ENCODE measurements at places on chromosomes 11 and 22.

DNA sequence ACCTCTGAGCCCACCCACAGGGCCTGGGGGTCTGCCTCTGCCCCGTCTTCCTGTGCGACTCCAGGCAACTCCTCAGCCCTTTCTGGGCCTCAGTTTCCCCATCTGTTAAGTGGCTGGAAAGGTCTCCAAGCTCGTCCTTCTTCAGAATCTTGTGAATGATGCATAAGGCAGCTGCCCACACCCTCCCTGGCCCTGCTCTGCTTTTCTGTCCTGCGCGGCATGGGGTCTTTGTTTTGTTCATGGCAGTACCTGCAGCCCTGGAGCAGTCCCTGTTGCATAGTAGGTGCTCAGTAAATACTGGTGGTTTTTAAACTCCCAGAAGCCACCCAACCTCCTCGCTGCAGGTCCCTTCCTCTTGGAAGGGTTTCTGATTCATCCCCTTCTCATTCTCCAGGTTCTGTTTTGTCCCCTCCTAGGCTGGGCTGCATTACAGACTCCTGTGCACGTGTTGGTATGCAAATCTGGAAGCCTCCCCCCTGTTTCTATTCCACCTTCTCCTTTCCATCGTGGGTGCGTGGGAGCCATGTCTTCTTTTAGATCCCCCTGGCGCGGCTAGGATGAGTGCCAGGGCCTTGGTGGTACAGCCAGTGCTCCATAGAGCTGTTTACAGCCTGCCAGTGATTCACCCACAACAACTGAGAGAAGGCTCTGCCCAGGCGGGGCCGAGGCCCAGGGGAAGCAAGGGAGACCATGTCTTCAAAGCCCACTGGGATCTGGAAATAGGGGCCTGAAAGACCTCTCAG is 19.3 kb upstream of the SYT7 start:
- no peak for DNase-seq

DNA sequence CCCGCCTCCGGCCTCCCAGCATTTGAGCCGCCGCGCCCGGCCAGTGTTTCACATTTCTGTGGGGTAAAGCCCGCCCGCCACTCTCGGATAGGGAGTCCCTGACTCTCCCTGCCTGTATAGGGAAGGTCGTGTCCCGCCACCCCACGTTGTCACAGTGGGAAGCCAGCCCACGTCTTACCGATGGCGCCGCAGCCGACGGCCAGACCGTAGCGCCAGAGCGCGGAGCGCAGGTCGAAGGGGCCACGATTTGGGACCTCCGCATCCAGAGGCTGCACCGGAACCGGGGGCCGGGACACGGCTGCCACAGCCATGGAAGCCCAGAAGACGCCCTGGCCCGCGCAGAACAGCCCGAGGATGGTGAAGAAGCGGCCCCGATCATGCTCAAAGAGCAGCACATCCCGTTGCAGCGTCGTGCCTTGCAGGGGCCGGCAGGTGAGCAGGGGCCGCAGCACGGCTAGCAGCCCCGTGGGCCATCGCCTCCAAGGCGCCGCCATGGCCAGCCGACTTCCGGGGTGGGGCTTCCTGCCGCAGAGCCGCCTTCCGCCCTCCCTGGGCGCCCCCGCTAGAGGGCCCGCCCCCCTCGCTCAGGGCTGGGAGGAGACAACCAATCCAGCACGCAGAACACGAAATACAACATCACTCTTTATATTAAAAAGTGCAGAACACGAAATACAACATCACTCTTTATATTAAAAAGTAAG is at the start of gene TMEM223:
Gene TMEM223, minus strand, starts transcription at position 506 of the 701 bp plus-strand sequence. Its CDS starts 12 bp downstream, at position 494.
- DNase-seq, result peak; percentile 54

DNA sequence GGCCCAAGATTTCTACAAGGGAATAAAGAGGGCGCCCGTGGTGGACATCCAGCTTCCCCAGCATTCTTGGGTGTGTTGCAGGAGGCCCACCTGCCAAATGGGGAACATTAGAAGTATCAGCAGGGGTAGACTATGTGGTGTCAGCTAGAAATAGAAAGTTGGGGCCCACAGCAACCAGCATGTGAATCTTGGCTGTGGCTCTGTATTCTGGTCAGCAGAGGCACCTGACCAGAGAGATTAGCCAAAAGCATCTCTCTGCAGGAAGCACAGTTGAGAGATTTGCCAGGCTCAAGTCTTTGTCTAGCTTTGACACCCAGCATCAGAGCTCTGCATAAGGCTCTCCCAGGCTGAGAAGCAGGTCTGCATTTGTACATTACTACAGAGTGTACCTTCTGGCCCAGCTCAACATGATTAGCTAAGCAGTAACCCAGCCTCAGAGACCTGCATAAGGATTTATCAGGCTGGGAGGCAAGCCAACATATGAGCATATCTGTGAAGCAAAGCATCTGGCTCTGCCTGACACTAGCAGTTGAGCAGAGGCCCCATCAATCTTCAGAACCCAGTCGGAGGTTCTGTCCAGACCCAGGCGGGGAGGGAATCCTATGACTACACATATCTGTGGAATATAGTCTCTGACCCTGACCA is 79.9 kb downstream of the MS4A13 start:
- DNase-seq, result no peak

- DNase-seq, result peak; percentile 92
These were observed 455.8 kb downstream of the MIAT start for GRCh38 chr22:27113211-27113635.

- no peak for DNase-seq
These were observed 707.5 kb upstream of the ANO5 start for GRCh38 chr11:21485426-21485825.

DNA sequence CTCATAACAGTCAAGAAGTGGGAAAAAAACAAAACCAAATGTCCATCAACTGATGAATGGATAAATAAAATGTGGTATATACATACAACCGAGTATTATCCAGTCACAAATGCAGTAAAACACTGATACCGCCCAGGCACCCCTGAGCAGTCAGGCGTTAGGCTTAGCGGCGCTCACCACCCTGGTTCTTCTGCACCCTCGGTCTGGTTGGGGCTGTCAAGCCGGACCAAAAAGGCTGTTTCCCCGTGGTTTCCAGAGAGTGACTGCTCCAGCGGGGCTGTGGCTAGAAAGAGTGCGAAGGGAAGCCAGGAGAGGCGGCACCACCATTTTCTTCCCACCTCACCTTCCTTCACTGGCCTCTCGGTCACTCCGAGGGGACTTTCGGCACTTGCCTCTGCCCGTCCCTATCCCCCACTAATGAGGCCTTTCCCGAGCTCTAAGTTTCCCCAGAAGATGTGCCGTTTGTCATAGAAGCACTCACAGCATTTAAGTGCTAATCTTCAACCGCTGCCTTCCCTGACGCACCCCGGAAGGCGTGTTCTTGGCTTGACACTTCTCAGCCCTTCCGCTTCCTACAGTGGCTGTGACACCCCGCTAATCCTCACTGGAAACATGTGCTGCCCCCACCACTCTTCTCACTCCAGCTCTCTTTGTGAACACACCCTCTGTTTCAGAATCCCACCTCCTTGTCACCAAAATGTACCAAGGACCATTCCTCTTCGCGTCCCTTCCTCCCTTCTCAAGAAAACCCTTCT is 42.4 kb downstream of the FCHSD2 start:
- no peak for DNase-seq

- DNase-seq, result no peak
These were observed 34.8 kb upstream of the TEAD1 start for GRCh38 chr11:12639388-12639787.
